ENCODE measurements at places on chromosomes 7 and 10.

- no peak for DNase-seq
Observed at GRCh38 chr7:2668401-2668800, 19.6 kb upstream of the AMZ1 start.

- no peak for DNase-seq
Observed at GRCh38 chr7:158093156-158093796, 494.3 kb downstream of the PTPRN2 start.

DNA sequence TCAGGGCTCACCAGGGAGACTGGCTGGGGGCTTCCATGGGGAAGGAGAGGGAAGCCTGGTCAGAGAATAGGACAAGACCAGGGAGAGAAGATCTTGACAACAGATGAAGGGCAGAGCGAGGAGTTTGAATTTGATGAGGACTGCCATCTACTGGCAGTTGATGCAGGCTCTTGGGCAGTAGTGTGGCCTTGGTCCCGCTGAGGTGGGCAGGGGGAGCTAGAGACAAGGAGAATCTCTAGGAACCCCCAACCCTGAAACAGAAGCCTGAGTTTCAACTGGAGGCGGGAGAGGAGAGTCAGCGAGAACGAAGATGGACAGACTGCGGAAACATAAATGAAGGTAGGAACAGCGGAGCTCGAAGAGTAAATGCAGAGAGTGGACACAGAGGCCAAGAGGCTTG, 81.0 kb downstream of the PPP1R3C start:
- DNase-seq = no peak

- DNase-seq = no peak
Observed at GRCh38 chr10:3122486-3123205, 49.9 kb downstream of the PITRM1 start.

GRCh38 chr10:38093816-38094157, 350 bp upstream of the ZNF37A start:
- DNase-seq = no peak

DNA sequence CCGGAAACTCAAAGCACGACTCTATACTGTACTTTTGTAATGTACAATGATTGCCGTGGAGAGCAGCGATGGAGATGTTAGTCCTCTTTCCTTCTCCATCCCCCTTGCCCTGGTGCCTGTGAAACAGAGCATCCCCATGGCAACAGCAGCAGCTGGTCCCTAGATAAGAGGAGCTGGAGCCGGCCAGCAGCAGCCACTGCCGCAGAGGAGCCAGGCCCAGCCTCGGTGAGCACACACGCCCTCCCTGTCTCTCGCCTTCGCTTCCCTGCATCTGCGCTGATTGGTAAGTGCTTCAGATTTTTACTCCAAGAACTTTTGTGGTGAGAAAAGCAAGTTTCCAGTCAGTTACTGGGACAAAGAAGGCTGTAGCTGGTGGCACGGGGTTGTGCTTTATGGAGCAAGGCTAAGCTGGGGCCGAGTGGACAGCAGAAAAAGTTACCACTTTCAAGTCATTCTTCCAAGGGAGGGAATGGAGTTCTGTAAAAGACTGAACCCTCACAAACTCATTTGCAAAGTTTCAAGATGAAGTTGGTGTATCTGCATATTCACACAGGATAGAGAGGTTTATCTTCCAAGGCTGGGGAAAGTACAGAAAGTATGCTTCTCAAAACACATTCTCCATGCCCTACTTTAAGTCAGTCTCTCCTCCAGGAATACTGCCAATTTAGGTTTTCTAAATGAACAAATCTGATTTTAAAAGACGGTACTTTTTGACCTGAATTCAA, at the start of gene PPP1R17:
TSS of gene PPP1R17 (plus strand) at position 192 of the 725 bp plus-strand sequence. CDS start 5,227 bp downstream, outside the sequence.
- DNase-seq = no peak

GRCh38 chr7:132181371-132181770, 394.9 kb downstream of the PLXNA4 start:
- DNase-seq = no peak

DNA sequence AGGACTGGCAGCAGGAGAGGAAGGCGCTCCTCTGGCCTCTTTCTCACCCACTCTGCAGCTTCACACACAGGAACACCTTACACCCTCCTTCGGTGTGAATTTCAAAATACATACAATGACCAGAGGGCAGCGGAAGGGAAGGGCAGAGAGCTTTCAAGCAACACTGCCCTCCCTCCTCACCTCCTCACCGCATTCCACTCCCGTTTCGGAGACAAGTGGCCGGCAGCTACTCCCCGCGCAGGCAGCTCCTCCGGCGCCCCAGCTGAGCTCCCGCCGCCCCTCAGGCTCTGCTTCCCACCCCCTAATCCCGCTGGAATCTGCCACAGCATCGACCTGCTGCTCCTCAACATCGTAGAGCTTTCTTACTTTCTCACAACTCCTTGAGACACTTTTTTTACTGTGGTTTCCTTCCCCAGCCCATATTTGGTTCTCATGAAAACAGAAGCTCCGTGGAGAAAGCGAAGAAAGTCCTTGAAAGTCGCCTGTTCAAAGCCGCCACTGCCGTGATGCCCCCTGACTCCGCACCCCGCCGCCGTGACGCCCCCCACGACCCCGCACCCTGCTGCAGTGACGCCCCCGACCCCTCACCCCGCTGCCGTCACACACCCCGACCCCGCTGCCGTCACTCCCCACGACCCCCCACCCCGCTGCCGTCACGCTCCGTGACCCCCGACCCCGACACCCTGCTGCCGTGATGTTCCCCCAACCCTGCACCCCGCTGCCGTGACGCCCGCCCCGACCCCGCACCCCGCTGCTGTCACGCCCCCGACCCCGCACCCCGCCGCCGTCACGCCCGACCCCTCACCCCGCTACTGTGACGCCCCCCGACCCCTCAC, 14.6 kb upstream of the GPER1 start:
- no peak for DNase-seq

GRCh38 chr7:126700807-126701604, 551.7 kb downstream of the GRM8 start:
- peak; percentile 93 for DNase-seq

GRCh38 chr10:58714409-58714808, 201.7 kb downstream of the BICC1 start:
- no peak for DNase-seq

GRCh38 chr10:132905661-132906060, 36.7 kb downstream of the CFAP46 start:
- no peak for DNase-seq

GRCh38 chr7:80703272-80703671, 64.8 kb downstream of the CD36 start:
- DNase-seq = no peak

DNA sequence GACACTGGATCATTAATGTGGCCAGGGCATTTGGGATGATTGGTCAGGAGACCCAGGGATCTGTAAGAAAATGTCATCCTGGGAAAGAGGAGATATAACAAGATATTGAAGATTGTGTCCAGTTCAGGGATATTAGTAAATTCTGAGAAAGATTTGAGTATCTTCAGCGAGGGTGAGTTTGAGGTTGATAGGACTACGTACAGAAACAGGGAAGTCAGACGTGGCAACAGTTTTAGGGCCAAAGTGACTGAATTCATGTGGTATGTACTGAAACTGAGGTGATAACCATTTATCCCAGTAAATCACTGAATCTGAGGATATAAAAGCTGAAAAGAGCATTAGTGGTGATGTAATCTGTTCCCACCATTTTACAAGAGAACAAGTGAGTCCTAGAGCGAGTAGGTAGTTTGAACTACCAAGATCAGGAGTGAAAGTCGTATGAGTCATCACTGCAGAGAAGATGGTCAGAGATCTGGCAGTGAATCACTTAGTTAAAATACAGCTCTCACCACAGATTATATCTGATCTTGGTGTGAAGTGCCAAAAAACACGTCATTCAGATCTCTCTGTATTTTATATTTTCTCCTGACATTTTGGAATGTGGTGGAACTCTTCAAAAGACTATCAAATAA, 220.5 kb downstream of the CDK14 start:
- DNase-seq = peak; percentile 80

GRCh38 chr7:155756322-155756721, 55.9 kb downstream of the SHH start:
- no peak for DNase-seq

DNA sequence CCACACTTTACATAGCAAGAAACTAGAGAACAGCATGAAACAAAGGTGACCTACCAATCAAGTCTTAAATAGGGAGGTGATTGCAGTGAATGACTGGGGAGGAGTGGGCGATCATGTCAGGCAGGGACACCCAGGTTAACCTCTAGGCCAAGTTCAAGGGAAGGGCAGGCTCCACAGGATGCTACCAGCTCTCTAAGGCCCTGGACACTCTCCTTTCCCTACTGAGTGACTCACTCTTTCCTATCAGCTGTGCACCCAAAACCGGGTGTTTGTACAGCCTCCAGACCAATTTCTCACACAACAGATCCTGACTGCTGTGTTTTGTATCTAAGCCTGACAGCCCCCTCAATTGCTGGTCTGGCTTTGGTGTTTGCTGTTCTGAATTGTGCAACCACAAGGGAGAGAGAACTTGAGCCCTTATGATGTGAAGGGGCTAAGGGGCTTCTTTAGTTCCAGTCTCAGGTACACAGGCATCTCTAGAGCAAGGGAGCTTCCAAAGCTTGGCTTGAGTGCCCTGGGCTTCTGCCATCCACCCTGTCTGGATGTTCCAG, 107.8 kb downstream of the TBXAS1 start:
- DNase-seq = no peak

GRCh38 chr7:84565345-84566074, 370.9 kb upstream of the SEMA3A start:
- no peak for DNase-seq

DNA sequence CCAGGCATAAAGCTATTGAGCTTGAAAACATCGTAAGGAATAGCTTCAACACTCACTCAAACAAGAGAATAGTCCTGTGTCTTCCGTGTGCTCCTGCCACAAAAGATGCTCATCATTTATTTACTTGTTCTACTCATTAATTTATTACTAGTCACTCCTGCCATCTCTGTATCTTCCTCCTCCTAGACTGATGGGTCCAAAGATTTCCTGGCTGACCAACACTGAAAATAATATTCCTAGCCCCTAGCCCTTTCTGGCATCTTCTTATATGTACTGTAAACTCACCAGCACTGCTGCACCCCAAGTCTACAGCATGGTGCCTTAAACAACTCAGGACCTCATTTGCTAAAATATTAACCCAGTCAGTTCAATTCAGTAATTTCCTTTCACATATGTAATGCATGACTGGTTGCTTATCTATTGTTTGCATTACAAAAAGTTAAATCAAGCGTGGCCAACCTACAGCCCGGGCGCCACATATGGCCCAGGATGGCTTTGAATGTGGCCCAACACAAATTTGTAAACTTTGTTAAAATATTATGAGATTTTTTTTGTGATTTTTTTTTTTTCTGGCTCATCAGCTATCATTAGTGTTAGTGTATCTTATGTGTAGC, 86.7 kb upstream of the GSDME start:
- no peak for DNase-seq

DNA sequence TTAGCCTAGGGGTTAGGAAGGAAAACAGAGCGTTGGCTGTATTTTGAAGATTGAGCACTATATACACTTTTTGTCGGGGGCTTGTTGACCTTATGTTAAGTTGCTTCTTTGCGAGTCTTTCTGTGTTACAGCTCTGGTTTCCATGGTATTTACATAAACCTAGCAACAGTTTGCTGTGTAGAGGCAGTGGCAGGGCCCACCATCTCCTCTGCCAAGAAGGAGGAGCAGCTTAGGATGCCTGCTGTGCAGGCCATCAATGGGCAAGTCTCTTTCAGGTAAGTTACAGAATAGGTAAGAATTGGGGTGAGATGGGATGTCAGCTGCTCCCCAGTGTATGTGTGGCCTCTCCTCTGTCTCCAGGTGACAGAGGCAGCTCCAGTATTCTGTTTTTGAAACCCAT, 485.5 kb downstream of the LRMDA start:
- DNase-seq = no peak

- DNase-seq = no peak
Observed at GRCh38 chr10:70621503-70622078, 19.1 kb upstream of the PRF1 start.

DNA sequence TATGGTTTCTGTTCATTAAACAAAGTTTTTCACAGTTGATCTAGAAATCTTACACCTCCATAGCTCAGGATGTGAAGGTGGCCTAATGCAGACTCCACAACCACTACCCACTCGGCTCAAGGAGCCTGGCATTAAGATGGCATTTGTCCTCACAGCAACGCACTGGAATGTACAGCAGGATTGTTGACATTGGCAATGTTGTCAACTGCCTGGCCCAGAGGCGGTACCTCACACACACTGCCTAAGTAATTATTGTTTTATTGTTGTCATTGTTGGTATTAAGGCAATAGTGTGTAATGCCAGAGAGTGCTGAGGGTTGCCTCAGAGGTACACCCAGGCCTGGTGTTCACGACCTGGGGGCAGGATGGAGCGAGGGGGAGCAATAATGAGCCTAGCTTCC, 38.3 kb downstream of the LRRC18 start:
- DNase-seq = no peak

DNA sequence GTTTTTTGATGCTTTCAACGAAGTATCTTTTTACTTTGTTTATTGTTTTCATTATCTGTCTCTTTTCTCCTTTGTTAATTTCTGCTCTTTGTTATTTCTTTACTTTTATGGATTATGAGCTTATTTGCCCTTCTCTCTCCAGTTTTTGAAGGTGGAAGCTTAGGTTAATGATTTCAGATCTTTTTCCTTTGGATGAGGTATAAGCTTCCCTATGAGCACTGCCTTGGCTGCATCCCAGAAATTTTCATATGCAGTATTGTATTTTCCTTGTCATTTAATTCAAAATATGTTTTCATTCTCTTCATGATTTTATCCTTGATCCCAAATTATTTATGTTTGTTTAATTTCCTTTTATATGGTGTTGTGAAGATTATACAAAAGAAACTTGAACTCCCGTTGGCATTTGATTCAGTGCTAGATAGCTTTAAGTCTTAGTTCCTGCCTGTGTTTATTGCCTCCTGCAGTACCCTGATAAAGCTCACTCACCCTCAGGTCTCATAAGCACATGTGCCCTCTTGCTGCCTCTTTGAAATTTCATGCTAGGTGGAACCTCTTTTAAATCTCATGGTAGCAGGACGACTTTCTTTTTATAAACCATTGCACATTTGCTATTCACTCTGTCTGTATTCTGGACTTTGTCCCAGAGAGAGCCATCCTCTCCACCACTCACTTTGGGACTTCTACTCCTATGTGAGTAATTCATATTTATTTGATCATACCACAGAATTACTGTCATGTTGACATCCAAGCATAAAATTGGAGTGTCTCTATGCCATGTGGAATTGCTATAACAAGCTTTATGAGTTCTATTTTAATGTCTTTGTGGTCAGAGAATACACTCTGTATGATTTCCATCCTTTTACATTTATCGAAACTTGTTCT, 23.0 kb upstream of the CEP41 start:
- no peak for DNase-seq

DNA sequence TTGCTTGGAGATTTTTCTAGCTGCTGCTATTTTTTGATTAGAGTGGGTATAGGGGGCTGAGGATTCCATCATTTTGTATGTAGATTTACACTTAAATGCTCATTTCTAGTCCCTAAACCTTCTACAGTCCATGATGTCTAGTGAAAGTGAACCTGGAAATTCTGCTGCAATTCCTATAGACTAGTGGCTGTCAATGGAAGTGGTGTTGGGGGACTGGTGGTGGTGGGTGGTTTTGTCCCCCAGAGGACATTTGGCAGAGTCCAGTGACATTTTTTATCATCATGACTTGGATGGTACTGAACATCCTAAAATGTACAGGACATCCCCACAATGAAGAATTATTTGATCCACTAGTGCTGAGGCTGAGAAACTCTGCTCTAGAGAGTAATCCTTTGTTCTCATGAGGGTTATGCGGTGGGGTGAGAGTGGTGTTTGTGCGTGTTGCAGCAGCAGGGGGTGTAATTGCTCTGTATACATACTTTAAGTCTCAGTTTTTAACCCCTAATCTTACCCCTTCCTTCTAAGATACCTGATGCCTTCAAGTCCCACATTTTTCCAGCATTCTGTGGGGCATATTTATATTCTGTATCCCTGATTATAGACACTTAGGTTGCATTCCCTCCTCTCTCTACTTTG, 35.0 kb downstream of the KIF11 start:
- DNase-seq = no peak

GRCh38 chr10:124181656-124182055, 88.3 kb upstream of the CHST15 start:
- DNase-seq = no peak

Data from activated CD4-positive, alpha-beta T cell treated with anti-CD3 and anti-CD28 coated beads, Interleukin-2, Interleukin-4, amounts not matched to agents 100 ng/mL and 50 ng/mL, durations not matched to agents 16 hours and 8 hours (primary cell).